ENCODE measurements at places on chromosomes 13 and 19. TPM values are rescaled to one million over a fixed set of nuclear protein-coding genes. Genes with fewer than 3 reads are reported as not detected.

CD37 gene
- 27.5 TPM for total RNA-seq

ZNF846 gene
- total RNA-seq: 25.0 TPM

BEST2 gene
- not detected for total RNA-seq

BCAM gene
- 75.9 TPM for total RNA-seq

CEACAM7 gene
- 2.6 TPM for total RNA-seq

KIR2DL1 gene
- total RNA-seq: not detected

SIGLEC8 gene
- 11.0 TPM for total RNA-seq

LINGO3 gene
- 0.17 TPM for total RNA-seq

CEACAM3 gene
- 0.78 TPM for total RNA-seq

CLN5 gene
- 56.9 TPM for total RNA-seq

ATP8B3 gene
- 2.9 TPM for total RNA-seq

RUBCNL gene
- total RNA-seq: 4.3 TPM

SACS gene
- total RNA-seq: 8.4 TPM

SYCN gene
- 1.1 TPM for total RNA-seq

FBXO27 gene
- total RNA-seq: 28.1 TPM

GEMIN7 gene
- total RNA-seq: 25.2 TPM

HSPH1 gene
- total RNA-seq: 114 TPM

FCAR gene
- not detected for total RNA-seq

ZNF667 gene
- 9.4 TPM for total RNA-seq

GRIK5 gene
- 9.8 TPM for total RNA-seq

ODAD3 gene
- total RNA-seq: 1.4 TPM

CASP14 gene
- total RNA-seq: not detected

MAP3K10 gene
- total RNA-seq: 25.8 TPM

SRRM5 gene
- 0.52 TPM for total RNA-seq

TTC9B gene
- not detected for total RNA-seq

CARM1 gene
- 33.5 TPM for total RNA-seq

CGB1 gene
- not detected for total RNA-seq

MRPL54 gene
- total RNA-seq: 57.5 TPM

HNRNPM gene
- total RNA-seq: 152 TPM

FXYD1 gene
- 94.0 TPM for total RNA-seq

MYBPC2 gene
- total RNA-seq: not detected

TBXA2R gene
- total RNA-seq: 4.9 TPM

ZNF575 gene
- total RNA-seq: 4.1 TPM

CRTC1 gene
- 23.6 TPM for total RNA-seq

SERP2 gene
- total RNA-seq: 3.7 TPM

KCNC3 gene
- total RNA-seq: 8.6 TPM

PRR19 gene
- total RNA-seq: 0.75 TPM

ZNF556 gene
- not detected for total RNA-seq

LYPD5 gene
- 1.6 TPM for total RNA-seq

LGALS14 gene
- not detected for total RNA-seq

ASF1B gene
- total RNA-seq: 1.7 TPM

WTIP gene
- 24.0 TPM for total RNA-seq

FIZ1 gene
- 22.7 TPM for total RNA-seq

TMIGD2 gene
- 0.98 TPM for total RNA-seq

COMP gene
- total RNA-seq: 2.0 TPM

UPF1 gene
- total RNA-seq: 117 TPM

ACER1 gene
- total RNA-seq: 0.14 TPM

PDE4C gene
- 2.1 TPM for total RNA-seq

CD209 gene
- 7.5 TPM for total RNA-seq

AKAP8 gene
- total RNA-seq: 38.9 TPM

DAZAP1 gene
- 77.7 TPM for total RNA-seq

CYP4F11 gene
- total RNA-seq: 87.2 TPM

TEX26 gene
- 0.26 TPM for total RNA-seq

RFPL4AL1 gene
- not detected for total RNA-seq

HSPB6 gene
- total RNA-seq: 654 TPM

All from mucosa of gallbladder (tissue), 1 donor.